Inflammatory macrophage treated with lipopolysaccharide for 1 hour (primary cell): ENCODE measurements at places on chromosomes 6 and 20.

- DNase-seq, result no peak
Measured at GRCh38 chr6:108698593-108699289, 138.0 kb downstream of the FOXO3 start.

DNA sequence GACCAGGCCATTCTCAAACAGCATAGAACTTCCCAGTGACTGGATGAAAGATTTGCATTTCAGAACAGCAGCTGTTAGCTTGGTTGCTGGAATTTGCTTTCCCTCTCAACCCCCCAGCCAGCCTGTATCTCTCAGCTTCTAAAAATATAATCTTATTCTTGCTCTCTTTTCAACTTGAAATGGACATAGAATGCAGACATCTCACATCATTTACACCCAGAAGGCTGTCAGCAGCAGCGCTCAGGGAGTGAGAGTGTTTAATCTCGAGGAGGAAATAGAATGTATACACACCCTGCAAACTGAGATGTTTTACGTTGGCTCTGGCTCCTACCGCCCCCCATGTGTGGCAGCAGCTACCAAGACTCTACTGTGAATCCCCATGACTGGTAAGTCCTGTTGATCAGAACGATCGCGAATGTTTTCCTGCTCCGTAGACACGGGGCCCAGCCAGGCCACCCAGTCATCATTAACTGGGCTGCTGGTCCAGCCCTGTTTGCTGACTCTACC, 163.4 kb upstream of the SLC24A3 start:
- no peak for DNase-seq

- DNase-seq, result peak; percentile 62
Measured at GRCh38 chr20:4375881-4376280, 345.8 kb upstream of the PRND start.

DNA sequence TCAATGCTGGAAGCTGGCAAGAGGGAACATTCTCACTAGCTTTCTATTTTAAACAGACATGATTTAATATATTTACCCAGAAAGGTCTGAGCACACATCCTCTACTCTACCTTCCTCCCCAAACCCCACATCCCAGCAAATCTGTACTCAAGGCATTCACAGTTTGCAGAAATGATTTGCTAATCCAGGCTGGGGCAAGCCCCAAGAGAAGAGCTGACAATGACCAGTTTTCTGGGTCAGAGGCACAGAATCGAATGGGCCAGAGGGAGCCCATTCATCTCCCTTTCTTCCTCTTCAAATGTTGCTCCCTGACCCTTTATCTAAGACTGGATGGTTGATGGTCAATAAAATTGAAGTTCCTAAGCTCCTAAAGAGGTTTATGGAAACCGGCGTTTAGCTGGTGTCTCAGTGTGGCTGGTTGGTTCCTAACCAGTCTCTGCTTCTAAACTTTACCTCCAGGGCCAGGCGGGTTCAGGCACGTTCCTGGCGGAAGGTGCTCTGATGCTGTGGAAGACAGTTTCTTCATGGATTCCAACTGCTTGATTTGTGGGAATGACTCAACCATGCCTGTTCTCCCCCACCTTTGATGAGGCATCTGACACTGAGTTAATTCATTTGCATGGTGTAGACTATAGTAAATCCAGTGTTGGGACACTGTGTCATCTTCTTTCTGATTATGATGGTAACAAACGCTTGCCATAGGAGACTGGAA, 96.4 kb upstream of the IYD start:
- no peak for DNase-seq

- no peak for DNase-seq
Measured at GRCh38 chr6:44959651-44960050, 368.5 kb upstream of the RUNX2 start.

GRCh38 chr6:167211881-167212712, 54.3 kb upstream of the GPR31 start:
- DNase-seq, result peak; percentile 10

DNA sequence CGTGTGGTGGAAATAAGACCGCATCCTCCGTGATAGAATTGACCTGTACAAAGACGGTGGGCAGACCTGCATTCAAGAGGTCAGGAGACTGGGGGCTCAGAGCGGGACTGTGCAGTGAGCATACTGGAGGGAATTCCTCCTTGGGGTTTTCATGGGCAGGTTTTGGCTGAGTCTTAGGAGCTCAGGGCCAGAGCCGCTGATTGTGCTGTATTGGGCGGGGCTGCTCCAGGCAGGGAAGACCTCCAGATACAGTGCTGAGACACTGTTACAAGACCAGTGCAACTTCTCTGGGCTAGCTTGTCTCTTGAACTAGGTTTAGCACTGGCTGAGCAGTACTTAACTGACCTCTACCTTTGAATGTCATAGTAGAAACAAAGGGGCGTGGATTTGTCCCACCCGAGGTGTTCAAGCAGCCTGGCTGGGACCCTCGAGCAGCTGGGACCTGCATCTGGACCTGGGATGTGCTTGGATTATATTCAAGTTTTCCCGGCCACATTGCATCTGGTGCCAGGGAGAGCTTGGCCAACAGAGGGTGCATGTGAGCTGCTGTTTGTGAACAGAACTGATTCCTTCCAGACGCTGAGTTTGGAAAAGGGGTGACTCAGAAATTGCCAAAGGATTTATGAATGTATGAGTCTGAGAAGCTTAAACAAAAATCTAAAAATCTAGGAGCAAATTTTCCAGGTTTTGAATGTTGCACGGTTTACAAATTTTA, 33.4 kb upstream of the SLC22A1 start:
- DNase-seq, result no peak

GRCh38 chr6:53464927-53465460, 79.9 kb downstream of the GCLC start:
- peak; percentile 77 for DNase-seq

DNA sequence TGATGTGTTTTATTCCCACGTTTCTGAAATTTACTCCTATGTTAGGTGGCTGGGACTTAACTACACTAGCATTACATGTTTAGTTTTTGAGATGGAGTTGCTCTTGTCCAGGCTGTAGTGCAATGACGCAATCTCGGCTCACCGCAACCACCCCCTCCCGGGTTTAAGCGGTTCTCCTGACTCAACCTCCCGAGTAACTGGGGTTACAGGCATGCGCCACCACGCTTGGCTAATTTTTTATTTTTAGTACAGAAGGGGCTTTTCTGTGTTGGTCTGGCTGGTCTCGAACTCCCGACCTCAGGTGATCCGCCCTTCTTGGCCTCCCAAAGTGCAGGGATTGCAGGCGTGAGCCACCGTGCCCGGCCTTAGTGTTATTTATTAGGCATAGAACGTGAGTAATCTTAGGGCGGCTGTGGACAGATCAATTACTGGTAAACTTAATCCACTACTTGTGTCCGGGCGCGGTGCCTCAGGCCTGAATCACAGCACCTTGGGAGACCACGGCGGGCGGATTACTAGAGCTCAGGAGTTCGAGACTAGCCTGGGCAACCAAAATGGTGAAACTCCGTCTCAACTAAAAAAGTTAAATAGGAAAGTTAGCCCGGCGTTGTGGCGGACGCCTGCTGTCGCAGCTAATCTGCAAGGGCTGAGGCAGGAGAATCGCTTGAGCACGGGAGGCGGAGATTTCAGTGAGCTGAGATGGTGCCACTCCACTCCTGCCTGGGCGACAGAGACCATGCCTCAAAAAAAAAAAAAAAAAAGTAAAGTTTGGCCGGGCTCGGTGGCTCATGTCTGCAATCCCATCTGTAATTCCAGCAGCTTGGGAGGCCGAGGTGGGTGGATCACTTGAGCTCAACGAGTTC, 123.7 kb upstream of the BTN3A2 start:
- DNase-seq, result no peak

GRCh38 chr6:136230219-136230853, 19.8 kb downstream of the MTFR2 start:
- DNase-seq, result no peak

- DNase-seq, result no peak
Measured at GRCh38 chr6:12610862-12611261, 105.7 kb upstream of the PHACTR1 start.

DNA sequence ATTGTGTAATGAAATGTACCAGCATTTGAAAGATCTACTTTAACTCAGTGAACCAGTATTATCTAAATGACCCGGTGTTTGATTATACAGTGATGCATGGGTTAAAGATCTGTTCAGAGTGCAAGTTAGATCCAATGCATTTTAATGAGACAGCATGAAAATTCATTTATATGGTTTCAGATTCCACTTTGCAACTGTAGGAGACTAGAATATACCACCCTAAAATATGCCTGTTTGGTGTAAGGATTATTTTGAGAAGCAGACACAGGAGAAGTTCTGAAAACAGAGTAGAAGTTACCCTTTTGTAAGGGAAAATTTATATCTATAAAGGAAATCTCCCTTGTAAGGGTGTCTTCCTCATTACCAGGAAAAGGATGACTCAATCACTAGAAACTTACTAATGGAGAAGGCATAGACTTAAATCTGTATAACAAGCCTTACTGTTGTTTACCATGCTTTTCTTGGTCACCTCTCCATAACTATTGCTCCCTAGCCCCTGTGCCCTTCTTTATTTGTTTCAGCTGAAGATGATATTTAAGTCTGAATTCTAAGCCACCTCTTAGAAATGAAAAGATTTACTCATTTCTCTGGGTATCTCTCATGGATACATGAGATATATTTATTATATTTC, 105.4 kb downstream of the NCOA3 start:
- peak; percentile 58 for DNase-seq

DNA sequence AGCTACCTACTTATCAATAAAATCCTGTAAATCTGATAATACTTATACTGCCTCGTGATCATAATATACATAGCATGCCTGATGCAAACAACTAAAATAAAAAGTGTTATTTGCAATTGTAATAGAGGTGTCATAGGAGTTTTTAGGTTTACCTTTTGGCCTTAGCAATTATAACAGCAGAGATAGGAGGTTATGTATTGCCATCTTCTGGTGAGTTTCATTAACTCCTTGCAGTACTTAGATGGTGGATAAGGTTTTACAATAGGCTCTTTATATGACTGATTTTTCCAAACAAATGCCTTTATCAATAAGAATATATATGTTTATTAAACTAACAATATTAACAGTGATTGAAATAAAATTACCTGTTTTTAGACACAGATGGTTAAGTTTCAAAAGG, 27.8 kb upstream of the MYCT1 start:
- peak; percentile 16 for DNase-seq

GRCh38 chr6:1686117-1687098, 76.7 kb downstream of the FOXC1 start:
- DNase-seq, result peak; percentile 36

- peak; percentile 20 for DNase-seq
Measured at GRCh38 chr6:21666201-21666691, 72.7 kb downstream of the SOX4 start.

DNA sequence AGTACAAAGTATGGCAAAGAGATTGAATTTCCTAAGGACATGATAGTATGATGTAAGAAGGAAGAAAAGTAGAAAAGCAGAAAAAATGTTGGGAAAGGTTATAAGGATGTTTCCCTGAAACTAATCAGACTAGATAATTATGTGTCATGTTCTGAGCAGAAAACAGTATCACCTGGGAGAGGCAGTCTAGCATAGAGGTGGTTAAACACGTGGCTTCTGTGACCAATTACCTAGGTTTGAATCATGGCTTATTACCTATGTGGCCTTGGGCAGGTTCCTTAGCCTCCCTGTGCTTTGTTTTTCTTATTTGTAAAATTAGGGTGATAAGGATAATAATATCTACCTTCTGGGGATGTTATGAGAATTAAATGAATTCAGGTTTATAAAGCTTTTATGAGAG, 38.0 kb downstream of the SCGN start:
- no peak for DNase-seq

GRCh38 chr20:49754596-49754995, 40.9 kb upstream of the B4GALT5 start:
- no peak for DNase-seq

- DNase-seq, result no peak
Measured at GRCh38 chr6:112199001-112199403, 55.4 kb downstream of the LAMA4 start.
